CD4-positive, alpha-beta T cell treated with Interleukin-4 for 4 hours (primary cell): ENCODE measurements at places on chromosomes 6 and 20.

DNA sequence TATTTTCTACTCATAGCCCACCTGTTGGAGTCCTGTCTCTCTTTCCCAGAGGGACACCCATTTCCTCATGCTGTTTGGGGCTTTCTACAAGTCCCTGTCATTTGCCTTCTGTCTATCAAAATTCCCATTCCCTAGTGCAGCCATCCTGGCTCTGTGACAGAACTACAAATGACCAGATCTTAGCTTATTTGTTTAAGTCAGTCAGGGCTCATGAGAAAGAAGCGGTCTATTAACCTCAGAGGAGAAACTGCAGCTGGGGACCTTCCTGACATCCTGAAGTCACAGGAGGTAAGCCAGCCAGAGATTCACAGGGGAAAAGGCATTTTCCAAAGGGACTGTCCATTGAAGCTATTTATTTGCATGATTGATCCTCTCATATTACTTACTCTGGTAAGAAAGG lies 1.7 kb upstream of the COL9A1 start:
- DNase-seq, result no peak

- no peak for DNase-seq
Measured at GRCh38 chr20:5642155-5642981, 107.8 kb upstream of the SHLD1 start.

- no peak for DNase-seq
Measured at GRCh38 chr20:63745961-63746731, 6.6 kb downstream of the SLC2A4RG start.

DNA sequence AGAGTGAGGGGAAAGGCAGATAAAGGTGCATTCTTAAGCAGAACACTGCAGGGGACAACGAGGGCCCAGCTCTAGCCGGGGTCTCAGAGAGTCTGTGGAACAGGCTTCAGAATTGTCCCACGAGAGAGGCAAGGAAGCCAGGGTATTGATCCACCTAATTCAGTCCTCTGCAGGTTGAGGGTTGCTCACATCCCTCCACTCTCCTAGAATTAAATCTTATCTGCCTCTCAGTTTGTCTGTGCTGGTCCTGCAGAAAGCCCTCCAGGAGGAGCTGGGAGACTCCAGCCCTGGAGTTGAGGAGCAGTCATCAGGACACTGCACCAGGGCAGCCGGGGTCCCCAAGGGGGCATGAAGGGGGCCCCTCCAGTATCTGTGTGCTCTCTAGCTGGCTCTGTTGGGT lies 39.1 kb downstream of the SLC24A3 start:
- DNase-seq, result no peak

DNA sequence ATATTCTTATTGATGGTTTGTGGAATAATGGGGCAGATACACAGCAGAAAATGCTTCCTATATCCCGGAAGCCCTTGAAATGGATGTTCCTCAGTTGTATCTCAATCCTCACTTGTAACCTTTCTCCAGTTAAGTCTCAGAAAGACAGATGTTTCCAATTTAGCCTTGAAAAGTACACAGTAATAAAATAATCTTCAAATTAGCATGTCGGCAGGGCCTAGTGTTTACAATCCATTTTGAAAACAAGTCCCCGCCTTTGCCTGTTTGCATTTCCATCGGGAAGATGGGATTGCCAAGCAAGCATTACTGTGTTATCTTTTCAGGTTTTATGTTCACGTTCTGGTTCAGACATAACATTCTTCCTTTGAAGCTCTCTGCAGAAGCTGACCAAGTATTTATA lies 41.5 kb downstream of the SNRNP48 start:
- DNase-seq, result no peak

DNA sequence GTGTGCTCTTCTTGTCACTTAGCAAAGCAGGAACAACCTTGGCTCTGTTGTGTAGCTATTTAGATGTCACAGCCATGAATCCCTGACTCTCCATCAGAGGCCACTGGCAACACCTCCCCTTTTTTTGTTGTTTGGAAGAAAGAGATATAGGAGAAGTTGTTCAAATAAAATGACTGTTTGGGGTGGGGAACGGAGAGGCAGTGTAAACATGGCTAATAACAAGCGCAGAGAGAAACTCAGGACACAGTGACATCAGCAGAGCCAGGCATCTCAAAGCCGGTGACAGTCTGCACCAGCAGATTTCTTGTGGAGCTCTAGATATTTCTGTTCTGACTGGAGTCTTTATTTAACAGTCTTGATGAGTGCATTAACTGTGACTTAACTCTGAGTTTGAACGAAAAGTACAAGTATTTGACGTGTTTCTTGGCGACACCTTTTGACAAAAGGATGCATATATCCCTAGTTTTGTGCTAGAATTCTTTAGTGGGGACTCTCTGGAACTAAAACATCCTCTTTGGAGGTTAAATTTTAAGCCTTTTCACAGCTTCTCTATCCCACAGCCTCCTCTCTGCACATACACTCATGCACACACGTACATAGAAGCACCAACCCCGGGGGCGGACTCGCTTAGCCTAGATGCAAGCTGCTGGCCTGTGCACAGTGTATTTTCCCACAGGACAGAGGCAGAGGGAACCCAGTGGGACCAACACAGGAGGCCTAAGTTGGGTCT lies 53.8 kb downstream of the ADAT2 start:
- no peak for DNase-seq

DNA sequence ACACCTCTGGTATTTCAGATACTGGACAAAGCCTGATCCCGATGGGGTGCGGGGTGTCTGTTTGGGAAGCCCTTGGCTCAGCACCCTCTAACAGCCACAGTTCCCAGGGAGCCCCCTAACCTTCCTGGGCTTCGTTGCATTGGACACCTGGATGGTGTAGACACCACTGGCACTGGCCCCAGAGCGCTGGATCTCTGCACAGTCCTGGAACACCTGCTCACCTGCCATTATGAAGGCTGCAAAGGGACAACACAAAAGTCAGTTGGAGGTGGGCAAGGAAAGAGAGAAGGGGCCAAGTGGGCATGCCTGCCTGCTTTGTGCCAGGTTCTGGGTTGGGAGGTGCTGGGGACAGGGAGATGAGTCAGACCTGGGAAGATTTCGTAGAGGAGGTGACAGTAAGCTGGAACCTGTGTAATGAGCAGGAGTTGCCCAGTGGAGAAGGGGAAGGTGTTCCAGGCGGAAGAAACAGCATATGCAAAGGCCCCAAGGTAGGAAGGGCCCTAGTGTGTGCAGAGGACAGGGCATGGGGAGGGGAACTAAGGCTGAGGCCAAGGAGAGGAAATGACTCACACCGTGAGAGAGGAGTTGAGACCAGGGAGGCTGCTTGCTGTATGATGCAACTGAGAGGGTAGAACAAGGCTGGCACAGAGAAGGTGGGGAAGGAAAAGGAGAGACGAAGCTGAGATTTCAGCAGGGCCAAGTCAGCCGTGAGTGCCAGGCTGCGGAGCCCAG lies 34.9 kb downstream of the ANGPT4 start:
- no peak for DNase-seq

DNA sequence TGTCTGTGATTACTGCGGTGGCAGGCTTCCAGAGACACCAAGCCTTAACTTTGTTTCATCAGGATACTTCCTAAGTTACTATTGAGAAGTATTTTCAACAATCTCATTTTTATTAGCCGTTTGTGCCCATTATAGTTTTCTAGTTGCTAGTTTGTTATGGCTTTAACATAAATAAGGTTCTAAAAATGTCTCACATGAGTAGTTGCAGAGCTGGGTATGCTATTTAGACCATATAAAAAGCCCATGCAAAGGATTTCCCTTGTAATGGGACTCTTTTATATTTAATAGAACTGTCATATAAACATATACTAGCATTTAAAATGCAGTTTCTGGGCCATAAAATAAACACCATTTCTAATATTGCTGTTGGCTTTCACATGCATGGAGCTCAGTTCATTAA lies 205.3 kb upstream of the TCF21 start:
- no peak for DNase-seq

GRCh38 chr6:9834233-9834632 lies 580.6 kb downstream of the TFAP2A start:
- no peak for DNase-seq

DNA sequence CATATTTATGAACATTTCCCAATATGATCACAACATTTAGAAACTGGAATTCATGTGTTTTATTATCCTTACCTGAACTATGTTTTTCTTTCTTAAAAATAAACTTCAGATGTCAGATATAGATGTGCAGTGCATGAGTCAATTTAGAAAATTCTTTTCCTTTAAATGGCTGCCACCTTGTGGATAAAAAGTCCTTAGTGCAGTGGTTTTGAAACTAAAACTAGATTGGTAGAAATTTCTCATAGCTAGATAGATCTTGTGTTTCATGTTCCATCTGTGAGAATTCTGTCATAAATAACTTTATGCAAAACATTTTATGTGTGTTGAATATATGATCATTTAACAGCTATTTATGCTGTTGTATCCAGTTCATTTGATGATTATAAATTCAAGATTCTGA lies 134.9 kb downstream of the KLHL32 start:
- peak; percentile 41 for DNase-seq

DNA sequence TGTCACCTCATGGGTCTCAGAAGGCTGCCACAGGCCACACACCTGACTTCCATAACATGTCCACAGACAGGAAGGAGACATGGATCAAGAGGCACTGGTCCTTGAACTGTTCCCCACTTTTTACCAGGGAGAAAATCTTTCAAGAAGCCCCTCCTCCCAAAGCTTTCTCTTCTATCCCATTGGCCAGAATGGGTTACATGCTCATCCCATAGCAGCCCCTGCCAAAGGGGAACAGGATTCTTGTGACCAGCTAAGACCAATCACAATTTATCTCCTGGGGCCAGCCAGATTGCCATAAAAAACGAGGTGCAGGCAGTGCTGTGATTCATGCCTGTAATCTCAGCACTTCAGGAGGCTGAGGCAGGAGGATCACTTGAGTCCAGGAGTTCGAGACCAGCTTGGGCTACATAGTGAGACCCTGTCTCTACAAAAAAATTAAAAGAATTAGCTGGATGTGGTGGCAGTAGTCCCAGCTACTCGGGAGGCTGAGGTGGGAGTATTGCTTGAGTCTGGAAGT lies 59.4 kb downstream of the TMEM242 start:
- DNase-seq, result no peak

- DNase-seq, result no peak
Measured at GRCh38 chr20:10906834-10907233, 233.0 kb upstream of the JAG1 start.

GRCh38 chr20:26163890-26164289 lies 467.2 kb upstream of the ZNF337 start:
- no peak for DNase-seq
